ENCODE measurements at places on chromosomes 16 and 17.

GRCh38 chr17:43917348-43918025, 10.2 kb upstream of the MPP2 start:
- peak; percentile 65 for DNase-seq

- no peak for DNase-seq
Observed at GRCh38 chr17:50779747-50780353, 12.5 kb upstream of the ANKRD40CL start.

GRCh38 chr17:38512473-38513058, 84.3 kb downstream of the ARHGAP23 start:
- no peak for DNase-seq

GRCh38 chr17:40190197-40191021, 13.1 kb downstream of the RAPGEFL1 start:
- no peak for DNase-seq

DNA sequence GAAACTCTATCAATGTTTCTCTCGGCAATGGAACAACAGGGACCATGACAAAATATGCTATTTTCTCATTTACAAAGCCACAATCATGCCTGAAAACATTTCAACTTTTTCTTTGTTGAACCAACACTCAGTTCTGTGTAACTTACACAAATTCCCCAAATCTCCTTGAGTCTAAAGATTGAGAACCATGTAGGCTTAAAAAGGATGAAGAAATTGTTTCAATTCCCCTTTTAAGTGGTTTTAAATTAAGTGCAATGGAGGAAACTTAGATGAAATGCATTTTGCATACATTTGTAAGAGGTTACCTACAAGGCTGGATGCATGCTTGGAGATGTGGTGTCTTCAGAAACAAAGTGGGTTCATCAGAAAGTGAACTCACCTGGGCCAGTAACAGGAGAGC, 566.4 kb upstream of the CDH11 start:
- DNase-seq: no peak

GRCh38 chr16:25750488-25751216, 58.9 kb downstream of the HS3ST4 start:
- no peak for DNase-seq

DNA sequence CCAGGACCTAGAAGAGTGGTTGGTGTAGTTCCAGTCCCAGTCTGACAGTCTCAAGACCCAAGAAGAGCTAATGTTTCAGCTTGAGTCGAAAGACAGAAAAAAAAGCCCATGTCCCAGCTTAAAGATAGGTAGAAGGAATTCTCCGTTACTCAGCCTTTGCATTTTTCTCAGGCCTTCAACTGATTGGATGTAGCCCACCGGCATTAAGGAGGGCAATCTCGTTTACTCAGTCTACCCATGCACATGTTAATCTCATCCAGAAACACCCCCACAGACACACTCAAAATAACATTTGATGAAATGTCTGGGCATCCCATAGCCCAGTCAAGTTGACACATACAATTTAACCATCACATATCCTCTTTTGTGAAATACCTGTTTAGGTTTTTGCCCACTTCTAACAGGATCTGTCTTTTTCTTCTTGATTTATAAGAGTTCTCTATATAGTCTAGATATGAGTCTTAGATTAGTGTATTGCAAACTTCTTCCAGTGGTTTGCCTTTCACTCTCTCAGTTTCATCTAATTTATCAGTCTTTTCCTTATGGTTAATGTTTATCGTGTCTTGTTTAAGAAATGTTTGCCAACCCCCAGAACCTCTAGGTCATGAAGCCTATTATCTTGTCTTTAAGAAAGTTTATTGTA, 7.6 kb upstream of the NUP93 start:
- DNase-seq: no peak

DNA sequence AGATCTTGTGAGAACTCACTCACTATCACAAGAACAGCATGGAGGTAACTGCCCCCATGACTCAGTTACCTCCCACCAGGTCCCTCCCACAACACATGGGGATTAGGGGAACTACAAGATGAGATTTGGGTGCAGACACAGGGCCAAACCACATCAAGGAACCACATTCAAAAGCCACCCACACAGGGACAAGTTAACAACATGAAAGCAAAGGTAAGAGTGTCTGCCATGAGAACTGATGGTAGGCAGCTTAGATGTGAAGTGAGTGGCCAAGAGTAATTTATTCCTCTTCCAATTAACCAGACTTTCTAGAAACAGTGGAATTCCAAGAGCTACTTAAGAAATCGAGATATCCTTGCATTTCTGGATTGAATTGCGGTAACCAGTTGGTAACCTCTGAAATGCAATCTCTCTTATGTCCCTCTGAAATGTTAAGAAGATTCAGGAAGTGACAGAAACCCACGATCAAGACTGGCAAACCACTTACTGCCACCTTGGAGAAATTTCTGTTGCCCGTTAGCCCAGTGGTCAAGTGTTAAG, 167.4 kb upstream of the CACNG5 start:
- no peak for DNase-seq

GRCh38 chr17:67198131-67198530, 46.9 kb downstream of the HELZ start:
- DNase-seq: no peak

Data from right forelimb (tissue), 1 donor.